ENCODE measurements at places on chromosomes 2 and 18.

GRCh38 chr2:179104736-179105135 is 54.8 kb upstream of the CCDC141 start:
- no peak for DNase-seq

GRCh38 chr2:19098467-19099160 is 259.8 kb downstream of the OSR1 start:
- DNase-seq: no peak

- no peak for DNase-seq
Measured at GRCh38 chr18:8809514-8809913, 104.2 kb downstream of the MTCL1 start.

- DNase-seq: no peak
Measured at GRCh38 chr2:131016826-131017741, 76.2 kb downstream of the FAM168B start.

- DNase-seq: no peak
Measured at GRCh38 chr2:221673248-221673647, 101.1 kb upstream of the EPHA4 start.

GRCh38 chr2:216635171-216635570 is 2.0 kb downstream of the IGFBP2 start:
- DNase-seq: no peak

- no peak for DNase-seq
Measured at GRCh38 chr2:141316606-141317005, 814.2 kb downstream of the LRP1B start.

DNA sequence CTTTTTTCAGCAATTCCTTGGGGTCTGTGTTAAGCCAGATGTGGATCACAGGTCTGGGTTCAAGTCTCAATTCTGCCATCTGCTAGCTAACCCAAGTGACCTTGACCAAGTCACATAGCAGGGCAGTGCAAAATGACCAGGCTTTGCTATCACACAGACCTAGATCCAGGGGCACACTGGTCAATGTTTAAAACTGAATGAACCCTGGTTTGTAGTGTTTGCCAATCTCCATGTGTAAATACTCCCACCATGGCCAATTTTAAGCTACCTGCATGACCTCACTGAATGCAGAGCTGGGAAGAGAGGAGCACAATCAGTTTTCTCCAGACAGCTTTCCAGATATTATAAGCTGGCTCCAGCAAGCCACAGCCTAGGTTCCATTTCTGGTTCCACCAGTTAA is 142.9 kb downstream of the CHST9 start:
- no peak for DNase-seq

- no peak for DNase-seq
Measured at GRCh38 chr18:34993289-34993688, 47.9 kb upstream of the MAPRE2 start.

GRCh38 chr2:236177604-236177966 is 9.4 kb upstream of the GBX2 start:
- DNase-seq: no peak

DNA sequence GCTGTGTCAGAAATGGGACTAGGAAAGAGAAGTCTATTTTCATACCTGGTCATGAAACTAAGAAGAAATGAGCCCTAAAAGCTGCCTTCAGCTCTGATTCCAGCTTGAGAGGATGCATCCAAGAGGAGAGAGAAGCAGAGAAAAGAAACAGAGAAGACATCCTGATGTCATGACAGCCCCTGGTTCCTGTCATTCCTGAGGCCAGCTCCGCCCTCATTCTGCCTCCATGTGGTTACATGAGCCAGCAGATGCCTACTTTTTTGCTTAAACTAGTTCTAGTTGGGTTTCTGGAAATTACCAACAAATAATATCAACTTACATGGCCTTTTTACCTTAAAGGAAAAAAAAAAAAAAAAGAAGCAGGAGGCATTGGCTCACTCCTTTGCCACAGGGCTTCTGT is 14.1 kb upstream of the ACKR3 start:
- DNase-seq: no peak

- DNase-seq: peak; percentile 27
Measured at GRCh38 chr2:240586919-240587800, 626 bp downstream of the CAPN10 start.

DNA sequence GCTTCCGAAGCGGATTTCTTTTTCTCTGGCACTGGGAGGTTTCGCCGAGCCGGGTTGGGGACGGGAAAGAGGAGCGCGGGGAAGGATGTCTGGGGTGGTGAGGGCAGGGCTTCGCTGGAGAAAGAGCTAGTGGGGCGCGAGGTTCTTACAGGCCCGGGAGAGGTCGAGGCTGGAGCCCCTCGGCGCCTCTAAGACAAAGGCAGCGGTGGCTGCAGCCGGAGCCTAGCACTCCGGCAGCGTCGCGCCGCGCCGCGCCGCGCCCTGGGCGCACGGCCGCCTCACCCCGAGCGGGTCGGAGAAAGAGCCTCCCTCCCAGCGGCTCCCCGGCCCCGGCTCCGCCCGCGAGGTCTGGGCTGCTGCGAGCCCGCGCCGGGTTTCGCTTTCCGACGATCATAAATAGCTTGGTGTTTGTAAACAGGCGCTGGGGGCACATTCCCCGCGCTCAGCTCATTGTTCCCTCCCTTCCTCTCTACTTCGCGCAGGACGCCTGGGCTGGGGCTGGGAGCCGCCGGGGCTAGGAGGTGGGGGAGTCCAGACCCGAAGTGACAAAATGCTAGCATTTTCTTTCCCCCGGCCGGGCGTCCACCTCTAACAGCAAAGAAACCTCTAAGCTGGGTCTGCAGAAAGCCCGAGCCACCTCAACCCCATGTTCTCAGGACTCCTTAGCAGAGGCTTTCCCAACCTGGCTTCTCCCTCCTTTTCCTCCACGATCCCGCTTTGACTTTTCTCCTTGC is 813 bp upstream of the MEIS1 start:
- DNase-seq: no peak

DNA sequence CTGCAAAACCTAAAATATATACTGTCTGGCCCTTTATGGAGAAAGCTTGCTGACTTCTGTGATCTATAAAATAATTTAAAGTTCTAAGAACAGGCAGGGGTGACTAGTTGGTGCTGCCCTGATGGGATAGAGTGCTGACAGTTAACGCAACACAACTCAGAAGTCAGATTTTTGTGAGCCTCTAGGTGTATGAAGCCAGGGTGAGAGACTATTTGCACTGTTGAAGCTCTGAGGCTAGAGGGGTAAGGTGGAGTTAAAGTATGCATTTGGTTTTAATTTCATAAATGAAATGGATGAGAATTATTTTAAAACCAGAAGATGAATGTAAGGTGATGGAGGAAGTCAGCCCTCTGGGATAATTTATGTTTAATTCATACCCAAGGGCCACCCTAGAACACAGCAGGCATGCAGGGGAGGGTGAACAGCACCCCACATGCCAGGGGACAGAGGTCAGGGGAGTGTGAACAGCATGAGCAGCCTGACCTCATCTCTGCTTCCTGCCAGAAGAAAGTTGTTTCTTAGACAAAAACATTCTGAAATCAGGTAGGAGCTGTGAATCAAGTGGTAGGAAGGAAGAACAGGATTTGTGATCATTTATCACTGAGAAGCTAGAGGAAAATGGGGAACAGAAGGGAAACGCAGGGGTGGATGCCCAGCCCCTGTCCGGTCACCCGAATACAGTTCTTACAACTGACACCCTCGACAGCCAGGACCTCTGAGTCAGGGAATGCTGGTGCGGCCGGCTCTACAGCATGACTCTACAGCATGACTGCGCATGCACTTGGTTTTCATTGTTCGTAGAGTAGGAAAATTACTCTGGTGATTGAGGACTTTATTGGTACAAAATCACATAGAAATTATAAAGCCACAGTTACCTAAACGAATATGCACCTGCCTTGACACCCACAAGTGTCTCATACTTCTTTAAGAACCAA is 93.1 kb downstream of the MBP start:
- DNase-seq: no peak

DNA sequence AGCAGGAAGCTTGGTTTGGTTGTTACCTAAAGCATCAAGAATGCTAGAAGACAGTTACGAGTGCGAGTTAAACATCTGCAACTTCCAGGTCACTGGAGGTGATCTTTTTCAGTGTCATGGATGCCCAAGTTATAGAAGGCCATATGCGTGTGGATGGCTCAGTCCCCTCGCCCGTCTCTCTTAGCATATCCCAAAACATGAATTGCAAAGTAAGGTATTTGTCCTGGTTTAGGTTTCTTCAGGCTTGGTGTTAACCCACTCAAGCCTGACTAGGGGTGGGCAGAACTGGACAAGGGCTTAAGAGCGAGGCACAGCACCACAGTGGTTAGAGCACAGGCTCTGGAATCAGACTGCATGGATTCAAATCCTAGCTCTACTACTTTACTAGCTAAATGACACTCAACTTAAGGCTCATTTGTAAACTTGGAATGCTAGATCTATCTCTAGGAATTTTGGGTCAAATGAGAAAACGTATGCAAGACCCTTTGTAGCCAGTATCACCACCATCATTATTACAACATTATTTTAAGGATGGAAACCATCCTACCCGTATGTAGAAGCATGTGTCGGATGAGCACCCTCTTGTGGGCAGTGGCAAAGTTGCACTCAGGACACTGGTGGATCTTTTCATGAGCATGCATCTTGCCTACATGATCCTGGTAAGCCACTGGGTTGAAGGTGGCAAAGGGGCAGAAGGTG is 11.2 kb downstream of the ZNF142 start:
- peak; percentile 9 for DNase-seq

DNA sequence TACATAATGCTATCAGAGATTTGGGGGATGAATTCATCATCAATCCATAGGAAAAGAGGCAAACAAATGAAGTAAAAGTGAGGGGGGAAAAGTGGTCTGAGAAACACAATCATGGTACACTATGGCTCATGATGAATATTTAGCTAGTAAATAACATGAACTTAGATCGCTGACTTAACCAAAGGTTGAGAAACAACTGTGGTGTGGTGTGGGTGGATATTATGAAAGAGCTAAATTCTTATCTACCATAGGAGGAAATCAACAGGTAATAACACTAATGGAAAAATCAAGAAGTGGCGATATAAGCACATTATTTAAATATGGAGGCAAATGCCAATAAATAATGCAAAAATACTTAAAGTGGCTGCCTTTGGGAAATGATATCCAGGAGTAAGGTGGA is 12.2 kb upstream of the TPRKB start:
- no peak for DNase-seq

DNA sequence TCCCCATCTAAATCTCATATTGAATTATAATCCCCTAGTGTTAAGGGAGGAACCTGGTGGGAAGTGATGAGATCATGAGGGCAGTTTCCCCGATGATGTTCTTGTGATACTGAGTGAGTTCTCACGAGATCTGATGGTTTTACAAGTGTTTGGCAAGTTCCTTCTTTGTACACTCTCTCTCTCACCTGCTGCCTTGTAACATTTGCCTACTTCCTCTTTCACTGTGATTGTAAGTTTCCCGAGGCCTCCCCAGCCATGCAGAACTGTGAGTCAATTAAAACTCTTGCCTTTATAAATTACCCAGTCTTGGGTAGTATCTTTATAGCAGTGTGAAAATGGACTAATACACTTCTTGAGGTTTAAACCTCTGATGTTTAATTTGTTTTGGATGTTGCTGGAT is 177.5 kb downstream of the CD8B2 start:
- no peak for DNase-seq

GRCh38 chr2:10080536-10081304 is 509 bp upstream of the CYS1 start:
- DNase-seq: no peak

DNA sequence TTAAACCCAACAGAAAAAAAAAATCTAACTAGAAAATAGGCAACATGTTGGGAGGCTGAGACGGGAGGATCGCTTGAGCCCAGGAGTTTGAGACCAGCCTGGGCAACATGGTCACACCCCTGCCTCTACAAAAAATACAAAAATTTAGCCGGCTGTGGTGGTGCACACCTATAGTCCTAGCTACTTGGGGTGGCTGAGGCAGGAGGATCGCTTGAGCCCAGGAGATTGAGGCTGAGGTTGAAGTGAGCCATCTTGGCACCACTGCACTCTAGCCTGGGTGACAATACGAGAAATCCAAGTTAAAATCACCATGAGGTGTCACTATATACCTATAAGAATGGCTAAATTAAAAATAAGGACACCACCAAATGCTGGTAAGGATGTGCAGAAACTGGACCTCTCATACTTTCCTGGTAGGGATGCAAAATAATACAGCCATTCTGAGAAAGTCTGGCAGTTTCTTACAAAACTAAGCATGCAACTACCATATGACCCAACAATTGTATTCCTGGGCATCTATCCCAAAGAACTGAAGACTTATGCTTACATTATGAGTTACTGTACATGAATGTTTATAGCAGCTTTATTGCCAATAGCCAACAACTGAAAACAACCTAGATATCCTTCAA is 2.2 kb downstream of the SEPTIN10 start:
- DNase-seq: no peak

GRCh38 chr2:222176890-222177289 is 121.9 kb downstream of the PAX3 start:
- DNase-seq: no peak

DNA sequence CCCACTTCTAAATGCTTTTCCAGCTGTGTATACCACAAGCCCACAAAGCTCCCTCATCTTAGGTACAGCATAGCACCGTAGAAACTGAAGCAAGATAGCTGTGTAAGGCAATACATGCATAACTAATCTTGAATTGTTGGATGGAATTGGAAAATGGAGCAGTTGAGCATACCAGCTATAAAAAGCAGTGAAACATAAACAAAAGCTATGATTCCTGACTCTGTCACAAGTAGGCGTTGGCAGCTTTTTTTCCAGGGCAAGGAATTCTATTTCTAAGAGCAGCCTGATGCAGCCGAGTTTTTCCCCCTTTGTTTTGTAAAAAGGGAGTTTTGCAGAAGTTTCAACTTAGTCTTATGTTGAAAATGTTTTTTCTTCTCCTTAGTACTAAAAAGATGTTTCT is 32.4 kb downstream of the MOGAT1 start:
- DNase-seq: no peak

GRCh38 chr2:26330114-26330549 is 15.8 kb upstream of the SELENOI start:
- peak; percentile 62 for DNase-seq

DNA sequence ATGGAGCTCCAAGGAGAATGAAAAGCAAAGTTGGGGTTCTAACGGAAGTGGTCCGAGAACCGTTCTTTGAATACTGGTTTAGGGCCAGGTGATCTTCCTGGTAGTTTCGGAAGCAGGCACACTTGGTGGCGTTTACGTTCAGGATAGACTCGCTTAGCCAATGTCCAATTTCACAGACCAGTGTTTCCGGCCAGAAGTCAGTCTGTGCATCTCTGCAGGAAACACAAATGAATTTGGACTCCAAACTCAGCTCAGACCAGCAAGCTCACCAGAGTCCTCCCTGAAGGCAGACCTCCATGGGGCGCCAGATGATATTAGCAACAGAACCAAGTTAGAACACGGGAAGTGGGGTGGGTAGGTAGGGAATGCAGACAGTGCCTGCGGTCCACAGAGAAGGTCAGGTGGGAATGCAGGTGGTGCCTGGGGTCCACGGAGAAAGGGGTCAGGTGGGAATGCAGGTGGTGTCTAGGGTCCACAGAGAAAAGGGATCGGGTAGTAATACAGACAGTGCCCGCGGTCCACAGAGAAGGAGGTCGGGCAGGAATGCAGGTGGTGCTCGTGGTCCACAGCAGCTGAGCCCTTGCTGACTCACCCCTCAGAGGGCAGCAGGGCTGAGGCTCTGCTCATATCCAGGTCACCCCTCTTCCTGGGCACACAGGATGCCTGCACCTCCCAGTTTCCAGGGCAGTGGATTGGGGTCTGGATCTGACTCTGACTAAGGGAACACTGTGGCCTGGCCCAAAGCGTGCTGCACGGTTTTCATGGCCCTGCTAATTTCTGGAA is 169.0 kb downstream of the MYT1L start:
- no peak for DNase-seq

All from stimulated activated CD8-positive, alpha-beta memory T cell treated with anti-CD3 and anti-CD28 coated beads, Interleukin-2, amount 100 ng/mL, for 1 hour (primary cell).